Hindlimb muscle (tissue), 1 donor: ENCODE measurements at places on chromosomes 13 and 19. TPM values are rescaled to one million over a fixed set of nuclear protein-coding genes. Genes with fewer than 3 reads are reported as not detected.
A peak's percentile ranks its signal among the peaks of the same experiment; 100 is the strongest.

The ATP4B gene
- polyA plus RNA-seq: not detected

GRCh38 chr13:97369261-97369893 is 64.6 kb upstream of the RAP2A start:
- DNase-seq: no peak

DNA sequence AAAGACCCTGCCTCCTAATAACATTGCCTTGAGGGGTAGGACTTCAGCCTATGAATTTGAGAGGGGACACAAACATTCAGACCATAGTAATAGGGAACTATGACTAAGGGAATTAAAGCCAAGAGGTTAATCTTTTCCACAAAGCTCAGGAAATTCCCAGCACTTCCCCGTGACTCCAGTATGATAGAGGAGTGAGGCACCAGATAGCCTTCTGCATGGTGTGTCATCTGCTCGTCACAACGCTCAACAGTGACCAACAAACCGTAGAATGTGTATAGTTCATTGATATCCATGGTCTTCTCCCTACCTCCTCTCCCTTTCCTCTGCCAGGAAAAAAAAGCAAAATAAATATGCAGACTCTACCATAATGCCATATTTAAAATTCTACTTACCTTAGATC is 64.4 kb downstream of the B3GLCT start:
- DNase-seq: no peak

The ZNF333 gene
- 22.5 TPM for polyA plus RNA-seq

The SMIM24 gene
- not detected for polyA plus RNA-seq

DNA sequence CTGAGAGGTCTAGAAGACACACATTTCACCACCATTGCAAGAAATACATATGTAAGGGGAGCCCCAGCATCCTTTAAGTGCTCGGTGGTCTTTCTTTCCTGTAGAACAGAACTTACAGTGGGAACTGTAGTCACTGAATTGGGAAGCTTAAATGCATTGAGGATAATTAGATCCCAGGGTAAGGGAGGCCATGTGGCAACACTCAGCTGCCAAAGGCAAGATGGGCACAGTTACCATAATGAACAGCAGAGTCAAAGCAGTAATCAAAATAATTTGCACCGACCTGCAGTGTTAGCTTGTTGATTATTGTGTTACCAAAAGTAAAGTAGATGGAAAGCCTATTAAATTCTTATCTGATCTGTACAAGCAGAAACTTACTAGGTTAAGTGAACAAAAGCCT is 291.2 kb upstream of the PCDH20 start:
- no peak for DNase-seq

The KLF1 gene
- 0.88 TPM for polyA plus RNA-seq

The ZNF845 gene
- 5.2 TPM for polyA plus RNA-seq

- peak; percentile 44 for DNase-seq
These were observed 9.9 kb upstream of the RCBTB2 start for GRCh38 chr13:48542581-48543341.

DNA sequence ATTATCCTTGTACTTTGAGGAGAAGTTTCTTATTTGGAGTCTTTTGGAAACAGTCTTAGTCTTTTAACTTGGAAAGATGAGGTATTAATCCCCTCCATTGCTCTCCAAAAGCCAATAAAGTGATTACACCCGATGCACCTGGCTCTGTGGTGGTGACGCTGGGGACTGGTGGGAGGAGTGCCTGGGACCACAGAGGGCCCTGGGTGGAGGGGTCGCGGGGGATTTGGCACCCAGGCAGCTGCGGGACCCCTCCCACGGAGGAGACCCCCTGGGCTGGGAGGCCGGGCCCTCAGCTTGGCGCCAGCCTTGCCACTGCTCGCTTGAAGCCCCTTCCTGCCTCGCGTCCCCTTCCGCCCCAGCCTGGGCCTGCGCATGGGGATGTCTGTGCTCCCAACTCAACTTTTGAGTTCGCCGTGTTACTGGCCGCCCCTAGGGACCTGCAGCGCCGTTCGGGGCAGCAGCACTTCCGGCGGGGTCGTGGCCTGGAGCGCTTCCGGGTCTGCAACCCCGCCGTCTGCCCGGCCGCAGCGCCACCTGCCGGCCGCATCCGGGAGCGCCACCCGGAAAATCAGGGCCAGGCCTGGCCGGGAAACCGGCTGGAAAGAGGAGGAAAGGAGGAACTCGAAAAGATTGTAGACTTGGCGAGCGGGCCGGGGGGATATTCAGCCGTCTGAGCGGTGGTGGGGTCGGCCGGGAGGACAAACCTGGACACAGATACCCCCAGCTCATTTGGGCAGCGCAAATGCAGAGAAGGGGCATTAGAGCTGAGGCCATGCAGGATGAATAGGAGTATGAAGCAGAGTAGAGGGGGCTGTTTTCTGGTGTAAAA is 8.4 kb downstream of the PEAK3 start:
- peak; percentile 79 for DNase-seq

GRCh38 chr19:58252102-58252685 is 23.5 kb downstream of the ZNF544 start:
- DNase-seq: no peak

- DNase-seq: no peak
These were observed 11.0 kb downstream of the MOB3A start for GRCh38 chr19:2084993-2085720.

The SRRM5 gene
- polyA plus RNA-seq: 0.52 TPM

DNA sequence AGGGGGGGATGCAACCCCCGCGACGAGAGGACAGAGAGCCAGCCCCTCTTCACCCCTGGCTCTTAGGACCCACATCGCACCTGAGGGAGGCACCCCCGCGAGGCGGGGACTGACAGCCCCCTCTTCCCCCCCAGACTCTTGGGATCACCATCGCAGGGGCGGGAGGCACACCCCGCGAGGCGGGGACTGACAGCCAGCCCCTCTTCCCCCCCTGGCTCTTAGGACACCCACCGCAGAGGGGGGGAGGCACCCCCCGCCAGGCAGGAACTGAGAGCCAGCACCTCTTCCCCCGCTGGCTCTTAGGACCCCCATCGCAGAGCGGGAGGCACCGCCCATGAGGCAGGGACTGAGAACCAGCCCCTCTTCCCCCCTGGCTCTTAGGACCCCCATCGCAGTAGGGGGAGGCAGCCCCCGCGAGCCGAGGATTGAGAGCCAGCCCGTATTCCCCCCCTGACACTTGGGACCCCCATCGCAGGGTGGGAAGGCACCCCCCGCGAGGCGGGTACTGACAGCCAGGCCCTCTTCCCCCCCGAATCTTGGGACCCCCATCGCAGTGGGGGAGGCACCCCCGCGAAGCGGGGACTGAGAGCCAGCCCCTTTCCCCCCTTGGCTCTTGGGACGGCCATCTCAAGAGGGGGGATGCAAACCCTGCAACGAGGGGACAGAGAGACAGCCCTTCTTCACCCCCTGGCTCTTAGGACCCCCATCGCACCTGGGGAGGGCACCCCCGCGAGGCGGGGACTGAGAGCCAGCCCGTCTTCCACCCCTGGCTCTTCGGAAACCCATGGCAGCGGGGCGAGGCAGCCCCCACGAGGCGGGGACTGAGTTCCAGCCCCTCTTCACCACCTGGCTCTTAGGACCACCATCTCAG is 2425.1 kb upstream of the PCDH20 start:
- no peak for DNase-seq

The BCL3 gene
- 20.0 TPM for polyA plus RNA-seq

DNA sequence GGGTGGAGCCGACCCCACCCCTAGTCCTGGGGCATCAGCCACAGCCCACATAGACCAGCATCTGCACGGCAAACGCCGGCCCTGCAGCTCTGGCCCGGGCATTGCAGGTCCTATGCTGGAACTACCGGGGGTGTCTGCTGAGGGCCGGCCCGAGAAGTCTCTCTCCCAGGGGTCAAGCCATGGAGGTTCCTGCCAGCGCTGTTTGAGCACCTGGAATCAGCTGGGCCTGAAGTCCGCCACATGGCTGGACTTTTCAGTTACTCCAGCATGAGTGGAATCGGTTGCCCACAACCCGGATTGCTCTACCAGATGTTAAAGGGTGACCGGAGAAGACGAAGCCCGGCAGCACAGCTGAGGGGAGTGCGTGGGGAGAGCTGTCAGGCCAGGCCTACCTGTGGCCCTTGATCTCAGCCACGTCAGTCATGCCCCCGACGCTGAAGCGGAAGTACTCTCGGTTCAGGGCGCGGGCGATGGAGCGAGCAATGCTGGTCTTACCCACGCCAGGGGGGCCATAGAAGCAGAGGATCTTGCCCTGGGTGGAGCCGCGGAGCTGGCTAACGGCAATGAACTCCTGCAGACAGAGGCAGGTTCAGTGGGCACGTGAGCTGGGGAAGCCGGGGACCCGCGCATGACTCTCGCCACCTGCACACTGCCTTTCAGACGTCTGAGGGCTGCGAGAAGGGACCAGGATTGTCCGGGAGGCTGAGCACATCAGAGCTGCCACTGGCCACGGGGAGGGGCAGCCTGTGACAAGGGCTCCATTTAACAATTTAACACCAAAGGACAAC is 8.7 kb downstream of the RPL36 start:
- no peak for DNase-seq

The TEX26 gene
- polyA plus RNA-seq: not detected
